ENCODE measurements at places on chromosomes 16 and 17.

GRCh38 chr17:79971651-79972050 lies 64.0 kb downstream of the TBC1D16 start:
- no peak for DNase-seq

- DNase-seq = no peak
These were observed 1265.1 kb downstream of the CDH8 start for GRCh38 chr16:60771138-60771537.

- DNase-seq = no peak
These were observed 4.6 kb upstream of the DRC7 start for GRCh38 chr16:57689762-57690558.

GRCh38 chr16:89828870-89829629 lies 775 bp downstream of the SPIRE2 start:
- no peak for DNase-seq

- peak; percentile 38 for DNase-seq
These were observed 73.1 kb downstream of the CCDC182 start for GRCh38 chr17:57671667-57672632.
